T-helper 9 cell (primary cell): ENCODE measurements at places on chromosomes 2 and 18.

GRCh38 chr2:144114760-144115159 is 405.2 kb downstream of the ZEB2 start:
- no peak for DNase-seq

DNA sequence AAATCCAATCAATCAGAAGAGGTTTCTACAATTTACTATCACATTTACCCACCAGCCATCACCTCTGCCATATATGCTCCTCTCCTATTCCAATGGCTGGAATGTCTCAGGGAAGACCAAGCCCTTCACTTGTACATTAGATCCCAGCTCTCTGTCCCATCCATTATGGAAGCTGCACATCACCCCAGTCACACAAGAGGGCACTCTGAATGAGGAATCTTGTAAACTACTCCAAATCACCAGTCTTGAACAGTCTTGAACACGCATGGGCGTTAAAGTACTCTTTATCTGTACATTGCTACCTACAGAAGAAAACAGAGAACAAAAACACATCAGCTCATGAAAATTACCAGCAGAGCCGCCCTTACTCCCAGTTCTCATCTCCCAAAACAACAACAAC is 38.7 kb downstream of the ZC3H8 start:
- DNase-seq, result no peak

DNA sequence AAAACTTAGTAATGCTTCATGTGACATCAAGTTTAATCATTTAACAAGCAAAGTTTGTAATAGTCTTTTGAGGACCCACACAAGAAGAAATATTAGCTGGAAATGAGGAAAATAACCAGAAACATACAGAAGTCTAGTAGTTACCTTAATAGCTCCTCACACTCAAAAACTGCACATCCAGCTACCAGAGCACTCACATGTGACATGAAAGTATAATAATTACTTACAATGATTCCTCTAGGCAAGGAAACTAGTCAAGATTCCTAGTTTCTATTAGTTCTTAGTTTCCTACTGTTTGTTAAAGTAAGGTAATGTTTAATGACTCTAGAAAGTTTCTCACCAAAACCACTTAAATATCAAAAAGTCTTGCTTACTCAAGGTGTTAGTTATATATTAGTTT is 335.8 kb downstream of the RAD51AP2 start:
- DNase-seq, result no peak

DNA sequence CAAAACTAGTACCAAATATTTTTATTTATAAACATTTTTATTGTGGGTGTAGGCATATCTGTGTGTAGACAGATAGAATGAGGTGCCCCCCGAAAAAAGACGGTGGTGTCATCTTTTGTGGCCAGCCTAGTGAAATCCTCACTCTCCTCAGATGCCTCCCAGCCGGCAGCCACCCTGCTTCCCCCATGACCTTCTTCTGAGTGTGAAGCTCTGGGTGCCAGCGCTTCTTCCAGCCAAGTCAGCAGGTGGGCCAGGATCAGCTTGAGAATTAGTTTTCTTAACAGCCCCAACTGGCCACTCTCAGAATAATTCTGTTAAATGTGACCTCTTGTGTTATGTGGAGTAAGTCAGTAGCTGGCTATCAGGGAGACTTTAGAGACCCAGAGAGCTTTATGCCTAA is 229.6 kb upstream of the FOSL2 start:
- DNase-seq, result no peak

- DNase-seq, result no peak
Observed at GRCh38 chr2:85156619-85157018, 23.4 kb downstream of the TCF7L1 start.

GRCh38 chr2:72572501-72572900 is 253.3 kb downstream of the EXOC6B start:
- DNase-seq, result no peak

DNA sequence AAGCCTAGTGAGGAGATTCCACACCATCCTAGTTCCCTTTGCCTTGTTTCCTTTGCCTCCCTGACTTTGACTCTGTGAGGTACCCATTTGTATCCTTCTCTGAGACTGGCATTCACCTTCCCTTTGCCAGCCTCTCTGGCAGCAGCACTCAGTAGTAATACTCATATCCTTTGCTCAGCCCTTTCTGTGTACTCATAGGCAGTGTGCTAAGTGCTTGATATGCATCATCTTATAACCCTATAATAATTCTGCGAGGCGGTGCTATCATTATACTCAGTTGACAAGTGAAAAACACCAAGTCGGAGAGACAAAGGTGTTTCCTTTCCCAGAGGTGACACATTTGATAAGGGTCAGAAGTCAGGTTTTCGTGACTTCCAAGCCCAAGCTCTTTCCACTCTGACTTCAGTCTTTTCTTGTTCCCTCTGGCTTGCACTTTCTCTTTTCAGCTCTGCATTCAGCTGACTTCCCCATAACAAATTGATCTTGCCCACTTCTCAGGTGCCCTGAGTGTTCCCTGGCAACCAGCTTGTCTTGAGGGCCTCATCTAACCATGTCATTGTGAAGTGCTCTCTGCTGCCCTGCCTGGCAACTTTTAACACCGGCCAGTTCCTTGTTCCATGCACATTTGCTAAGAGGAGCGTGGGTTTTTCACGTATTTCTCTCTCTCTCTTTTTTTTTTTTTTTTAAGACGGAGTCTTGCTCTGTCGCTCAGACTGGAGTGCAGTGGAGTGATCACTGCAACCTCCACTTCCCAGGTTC is 94.5 kb upstream of the UPP2 start:
- no peak for DNase-seq
